ENCODE measurements at places on chromosomes 3 and 15.

DNA sequence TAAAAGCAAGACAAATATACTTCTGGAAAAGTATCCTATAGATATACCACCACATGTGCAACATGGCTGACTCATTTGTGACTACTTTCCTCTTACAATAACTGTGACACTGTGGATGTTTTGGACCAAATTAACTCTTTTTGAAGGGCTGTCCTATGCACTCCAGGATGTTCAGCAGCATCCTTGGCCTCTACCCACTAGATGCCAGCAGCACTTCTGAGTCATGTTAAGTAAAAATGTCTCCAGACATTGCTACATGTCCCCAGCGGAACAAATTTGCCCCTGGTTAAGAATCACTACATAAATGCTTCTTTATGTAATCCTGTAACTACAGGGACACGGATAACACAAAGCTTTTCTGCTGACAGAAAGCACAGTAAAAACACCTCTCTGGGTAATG lies 32.0 kb downstream of the RUVBL1 start:
- no peak for DNase-seq

DNA sequence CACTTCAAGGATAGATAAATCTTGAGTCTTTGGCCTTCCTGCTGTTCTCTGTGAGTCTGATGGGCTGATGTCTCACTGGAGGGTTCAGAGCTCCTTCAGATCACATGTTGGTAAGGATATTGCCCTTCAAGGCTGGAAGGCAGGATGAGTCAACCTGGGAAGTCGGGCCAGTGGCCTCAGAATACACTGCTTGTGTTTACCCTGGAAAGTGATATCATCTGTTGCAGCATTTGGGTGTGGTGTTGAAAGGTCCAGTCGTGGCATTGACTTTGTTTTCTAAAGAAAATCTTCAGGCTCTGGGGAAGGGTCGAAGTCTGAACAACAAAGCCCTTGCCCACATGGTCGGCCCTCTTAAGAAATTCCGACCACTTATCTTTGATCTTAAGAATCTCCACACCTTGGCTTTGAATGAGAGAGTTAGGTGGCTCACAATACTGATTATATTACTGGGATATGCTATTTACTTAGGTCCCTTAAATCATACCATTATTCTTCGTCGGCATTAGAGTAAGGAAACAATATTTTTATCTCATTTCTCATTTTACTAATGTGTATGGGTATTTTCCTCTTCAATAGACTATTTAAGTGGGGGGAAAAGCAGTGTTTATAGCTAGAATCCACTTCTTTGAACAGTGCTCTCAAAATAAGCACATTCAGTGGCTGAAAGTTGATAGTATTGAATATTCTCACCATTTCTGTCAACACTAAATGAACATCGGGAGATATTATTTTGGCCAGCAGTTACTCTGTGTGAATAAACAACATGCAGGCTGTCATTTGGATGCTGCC lies 303.9 kb upstream of the RASGRP1 start:
- no peak for DNase-seq

GRCh38 chr3:166837535-166837934 lies 542.6 kb downstream of the ZBBX start:
- no peak for DNase-seq

DNA sequence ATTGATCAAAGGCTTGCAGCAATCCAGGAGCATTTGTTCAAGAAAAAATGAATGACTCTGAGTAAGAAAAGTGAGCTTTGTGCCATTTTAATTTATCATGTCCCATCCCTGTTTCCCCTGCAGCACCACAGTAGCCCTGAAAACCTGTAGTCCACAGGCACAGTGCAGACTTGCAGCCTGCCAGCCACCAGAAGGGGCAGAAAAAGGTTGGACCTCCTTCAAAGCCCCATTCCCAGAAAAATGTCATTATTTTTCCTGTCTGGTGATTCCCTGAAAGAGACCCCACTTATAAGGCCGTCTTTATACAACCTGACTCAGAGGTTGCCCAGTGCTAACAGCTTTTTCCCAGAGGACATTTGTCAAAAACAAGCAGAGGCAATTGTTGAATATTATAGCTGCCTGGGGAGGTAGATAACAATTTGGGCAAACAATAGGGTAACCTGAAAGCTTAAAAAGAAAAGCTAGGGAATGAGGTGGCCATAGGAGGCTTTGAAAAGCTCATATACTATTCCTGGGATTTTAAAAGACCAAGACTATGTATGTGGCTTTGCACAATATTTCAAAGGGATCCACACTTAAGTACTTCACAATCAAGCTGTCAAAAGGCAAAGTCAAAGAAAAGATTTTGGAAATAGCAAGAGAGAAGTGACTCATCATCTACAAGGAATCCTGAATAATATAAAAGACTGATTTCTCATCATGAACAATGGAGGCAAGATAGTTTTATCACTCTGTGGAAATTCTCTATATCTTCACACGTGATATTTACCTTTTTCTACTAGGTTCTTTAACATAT lies 136.8 kb upstream of the PLXNA1 start:
- no peak for DNase-seq

Data from dorsolateral prefrontal cortex (tissue), 122 donors.